ENCODE measurements at places on chromosomes 12 and 14.

DNA sequence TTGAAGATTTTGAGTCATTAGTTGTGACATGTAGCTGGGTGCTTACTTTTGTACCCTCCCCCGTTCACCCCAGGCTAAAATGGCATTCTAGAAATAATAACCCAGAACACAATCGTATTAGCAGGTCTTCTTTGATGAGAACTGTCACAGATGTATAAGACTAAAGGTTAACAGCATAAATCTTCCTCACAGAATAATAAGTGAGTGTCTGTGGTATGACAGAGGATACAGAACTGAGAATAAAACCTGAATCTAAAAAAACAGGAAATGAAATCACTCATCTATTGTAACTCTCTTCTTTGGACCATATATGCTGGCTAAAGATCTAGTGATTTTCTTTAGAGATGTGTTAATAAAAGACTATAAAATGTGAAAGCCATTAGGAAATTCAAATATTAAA lies 746.6 kb downstream of the LRFN5 start:
- DNase-seq: no peak

DNA sequence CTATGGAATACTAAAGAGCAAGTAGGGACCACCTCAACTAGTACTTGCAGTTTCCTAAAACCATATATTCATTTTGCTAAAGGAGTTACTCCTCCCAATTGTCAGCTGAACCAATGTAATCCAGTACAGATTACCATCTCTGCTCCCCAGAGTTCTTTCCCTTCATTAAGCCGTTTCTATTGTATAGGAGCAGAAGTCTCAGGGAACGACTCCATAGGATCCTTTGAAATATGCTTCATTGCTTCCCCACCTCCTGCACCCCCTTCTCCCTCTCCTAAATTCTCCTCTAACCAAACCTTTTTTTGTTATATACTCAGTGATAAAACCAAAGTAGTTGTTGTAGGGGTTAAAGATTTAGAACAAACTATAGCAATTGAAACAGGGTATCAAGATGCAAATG lies 30.7 kb upstream of the LALBA start:
- DNase-seq: no peak

DNA sequence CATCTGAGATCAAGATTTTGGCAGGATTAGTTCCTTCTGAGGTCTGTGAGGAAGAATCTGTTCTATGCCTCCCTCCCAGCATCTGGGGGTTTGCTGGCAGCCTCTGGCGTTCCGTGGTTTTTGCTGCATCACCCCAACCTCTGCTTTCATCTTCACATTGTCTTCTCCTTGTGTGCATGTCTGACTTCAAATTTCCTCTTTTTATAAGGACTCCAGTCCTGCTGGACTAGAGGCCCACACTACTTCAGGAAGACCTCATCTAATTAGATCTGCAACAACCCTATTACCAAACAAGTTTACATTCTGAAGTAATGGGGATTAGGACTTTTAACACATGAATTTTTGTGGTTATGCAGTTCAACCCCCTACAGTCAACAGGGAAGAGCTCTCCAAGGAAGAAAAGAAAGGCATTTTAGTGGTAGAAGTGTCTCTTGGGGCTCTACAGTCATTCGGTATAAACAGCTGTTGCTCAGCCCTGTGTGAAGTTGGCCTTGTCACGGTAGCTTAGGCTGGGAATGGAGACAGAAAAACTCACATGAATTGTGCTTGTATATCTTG lies 89.7 kb downstream of the CAND1 start:
- no peak for DNase-seq

GRCh38 chr14:62462988-62463387 lies 582.3 kb downstream of the KCNH5 start:
- no peak for DNase-seq

DNA sequence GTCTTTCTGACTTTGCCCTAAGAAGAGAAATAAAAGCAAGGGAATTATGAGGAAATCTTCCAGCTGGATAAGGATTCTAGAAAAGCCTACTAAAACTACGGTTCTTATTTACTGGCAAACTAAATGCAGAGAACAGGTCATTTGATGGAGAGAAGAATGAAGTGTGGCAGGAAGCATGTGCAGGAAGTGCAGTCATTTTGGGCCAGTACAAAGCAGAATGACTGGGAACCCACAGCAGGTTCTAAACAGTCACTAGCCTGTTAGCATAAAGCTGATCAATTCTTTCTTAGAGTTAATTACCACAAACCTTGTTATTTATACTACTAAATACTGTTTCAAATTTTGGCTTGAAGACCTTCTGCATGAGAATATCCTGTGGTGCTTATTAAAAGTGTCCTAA lies 36.7 kb downstream of the CFAP54 start:
- DNase-seq: no peak

GRCh38 chr12:113222730-113223531 lies 1.7 kb downstream of the TPCN1 start:
- no peak for DNase-seq

DNA sequence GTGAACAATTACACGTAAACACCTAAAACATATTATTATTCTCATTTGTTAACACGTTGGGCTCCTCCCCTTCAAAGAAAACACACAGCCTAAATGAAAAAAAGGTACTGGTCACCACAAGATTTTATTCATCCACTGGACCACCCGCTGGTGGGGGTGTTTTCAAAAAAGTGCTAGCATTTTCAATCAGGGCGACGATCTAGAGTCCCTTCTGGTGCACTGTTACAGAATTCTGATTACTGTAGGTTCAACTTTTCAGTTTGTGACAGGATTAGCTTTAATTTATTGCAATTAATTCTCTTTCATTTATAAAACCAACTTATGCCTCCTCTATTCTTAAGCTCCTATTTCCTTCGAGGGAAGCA lies 443 bp downstream of the MAGOHB start:
- DNase-seq: peak; percentile 1

GRCh38 chr14:99475179-99475578 lies 5.5 kb downstream of the SETD3 start:
- DNase-seq: no peak

- DNase-seq: no peak
Observed at GRCh38 chr12:18595412-18595811, 142.4 kb downstream of the PLCZ1 start.

- DNase-seq: no peak
Observed at GRCh38 chr12:70698345-70698744, 61.1 kb upstream of the PTPRB start.

DNA sequence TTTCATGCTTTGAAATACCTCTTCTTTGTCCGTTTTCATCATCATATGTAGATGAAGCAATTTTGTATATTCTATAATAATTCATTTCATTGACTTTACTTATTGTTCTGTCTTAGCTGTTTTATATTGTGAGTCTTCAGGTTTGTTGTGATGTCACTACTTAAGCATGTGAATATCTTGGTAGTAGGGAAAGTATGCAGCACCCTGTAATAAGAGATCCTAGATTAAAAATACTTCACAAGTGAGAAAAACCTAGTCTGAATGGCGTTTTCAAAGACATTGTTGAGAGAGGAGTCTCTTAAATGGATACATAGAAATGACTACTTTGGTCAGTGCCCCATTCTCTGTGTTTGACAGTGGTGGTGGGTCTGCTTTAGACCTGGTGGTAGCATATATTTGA lies 61.4 kb downstream of the SLC16A7 start:
- no peak for DNase-seq

DNA sequence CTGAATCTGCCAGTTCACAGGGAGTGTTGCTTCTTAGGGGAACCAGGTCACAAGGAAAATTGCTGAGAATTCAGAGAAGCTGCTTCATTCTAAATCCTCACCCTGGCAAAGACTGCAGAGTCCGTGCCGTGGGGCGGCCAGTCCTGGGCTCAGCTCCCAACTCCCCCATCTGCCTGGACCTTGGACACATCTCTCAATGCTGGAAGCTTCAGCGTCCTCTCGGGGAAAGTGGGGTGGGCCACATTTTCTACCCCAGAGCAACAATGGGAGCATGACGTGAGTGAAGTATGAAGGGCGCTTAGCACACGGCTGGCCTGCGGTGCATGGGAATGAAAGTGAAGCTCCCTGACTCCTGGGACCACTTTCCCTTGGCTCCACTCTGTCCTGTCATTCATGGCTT lies 31.2 kb downstream of the HVCN1 start:
- DNase-seq: no peak

GRCh38 chr12:55019784-55020183 lies at the start of gene NEUROD4:
TSS of gene NEUROD4 (plus strand) at chr12:55019974. CDS start at chr12:55026440, 6,466 bp downstream.
- no peak for DNase-seq

DNA sequence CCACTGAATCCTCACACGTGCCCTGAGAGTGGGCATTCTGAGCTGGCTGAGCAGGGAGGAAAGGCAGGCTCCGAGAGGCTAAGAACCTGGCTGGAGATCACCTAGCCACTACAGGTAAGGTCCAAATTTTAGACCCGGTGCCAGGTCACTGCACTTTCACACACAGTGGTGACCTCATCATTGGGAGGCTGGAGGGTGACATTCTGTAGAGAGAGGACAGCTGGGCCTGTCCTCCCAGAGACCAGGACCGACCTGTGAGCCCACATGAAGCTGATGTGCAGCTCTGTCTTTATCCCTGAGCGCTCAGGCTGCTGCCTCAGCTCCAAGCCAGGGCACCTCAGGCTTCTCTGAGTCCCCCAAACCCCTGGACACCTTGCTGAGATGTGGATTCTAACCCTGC lies 4.1 kb downstream of the TTC7B start:
- no peak for DNase-seq

DNA sequence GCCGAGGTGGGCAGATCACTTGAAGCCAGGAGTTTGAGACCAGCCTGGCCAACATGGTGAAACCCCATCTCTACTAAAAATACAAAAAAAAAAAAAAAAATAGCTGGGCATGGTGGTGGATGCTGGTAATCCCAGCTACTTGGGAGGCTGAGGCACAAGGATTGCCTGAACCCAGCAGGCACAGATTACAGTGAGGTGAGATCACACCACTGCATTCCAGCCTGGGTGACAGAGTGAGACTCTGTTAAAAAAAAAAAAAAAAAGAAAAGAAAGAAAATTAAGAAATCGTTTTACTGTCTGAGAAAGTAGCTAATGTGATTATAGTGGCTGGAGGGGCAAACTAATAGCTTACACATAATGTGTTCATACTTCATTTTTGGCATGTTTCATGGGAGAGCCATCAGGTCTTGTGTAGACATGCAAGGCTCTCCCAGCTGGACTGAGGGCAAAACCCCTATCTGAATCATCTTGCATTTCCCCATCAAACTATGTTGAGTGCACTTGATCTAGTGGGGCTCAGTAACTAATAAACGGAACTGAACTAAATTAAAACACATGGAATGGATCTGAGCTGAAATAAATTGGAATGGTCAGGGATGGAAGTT lies 16.2 kb downstream of the KIF21A start:
- DNase-seq: no peak

GRCh38 chr14:87178277-87178676 lies 814.7 kb downstream of the GALC start:
- DNase-seq: no peak
